ENCODE measurements at places on chromosomes 13 and 19.

GRCh38 chr19:3649888-3650287, 23.3 kb upstream of the CACTIN start:
- no peak for DNase-seq

- peak; percentile 11 for DNase-seq
These were observed 68.2 kb downstream of the RASL11A start for GRCh38 chr13:27338816-27339215.

- DNase-seq: peak; percentile 13
These were observed 3.6 kb upstream of the A1BG start for GRCh38 chr19:58356766-58357480.

DNA sequence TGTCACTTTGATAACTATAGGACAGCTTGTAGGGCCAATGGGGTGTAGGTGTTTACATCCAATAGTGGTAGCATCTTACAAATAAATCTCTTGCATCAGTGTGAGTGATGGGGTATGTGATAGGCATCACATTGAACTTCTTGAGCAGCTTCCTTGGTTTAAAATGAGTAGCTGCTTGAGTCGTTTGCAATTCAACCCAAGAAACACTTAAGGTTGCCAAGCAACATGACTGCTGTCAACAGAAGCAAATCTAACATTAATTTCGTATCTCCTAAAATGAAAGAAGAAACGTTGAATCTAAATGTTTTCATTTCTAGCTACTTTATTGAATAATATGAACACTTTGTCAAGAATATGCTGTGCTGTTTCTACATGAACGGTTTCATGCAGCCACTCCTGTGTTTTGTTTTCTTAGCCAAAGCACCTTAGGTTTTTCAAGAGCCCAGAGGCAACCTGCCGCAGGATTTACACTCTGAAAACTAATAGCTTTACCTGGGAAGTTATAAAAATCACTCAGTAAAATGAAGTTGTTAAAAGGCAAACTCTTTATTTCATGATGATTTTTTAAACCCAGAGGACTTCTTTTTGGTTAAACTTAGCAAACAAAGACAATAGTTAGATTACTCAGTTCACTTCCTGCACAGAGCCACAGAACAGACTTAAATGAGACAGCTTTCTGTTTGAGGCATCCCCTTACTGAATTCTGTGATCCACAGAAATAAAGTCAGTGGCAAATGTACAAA, 305.2 kb downstream of the MTUS2 start:
- DNase-seq: no peak

DNA sequence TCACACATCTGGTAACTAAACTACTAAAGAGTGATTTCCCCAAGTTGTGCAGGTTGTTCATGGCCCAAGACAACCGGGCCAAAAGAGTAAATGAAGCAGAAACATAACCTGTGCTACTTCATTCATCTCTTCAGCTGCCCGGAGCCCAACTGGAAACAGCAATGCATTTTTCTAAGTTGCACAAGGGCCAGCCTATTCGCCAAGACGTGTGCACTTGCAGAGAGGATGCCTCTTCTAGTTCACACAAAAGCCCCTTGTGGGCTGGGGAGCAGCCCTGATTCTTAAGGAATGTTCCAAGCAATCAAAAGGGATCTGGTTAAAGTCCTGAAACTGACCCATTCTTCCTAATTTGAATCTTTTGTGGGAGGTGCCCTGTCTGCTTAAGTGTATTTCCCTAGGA, 275.8 kb downstream of the SHISA2 start:
- no peak for DNase-seq

- DNase-seq: no peak
These were observed 77.0 kb downstream of the STARD13 start for GRCh38 chr13:33208290-33209220.

DNA sequence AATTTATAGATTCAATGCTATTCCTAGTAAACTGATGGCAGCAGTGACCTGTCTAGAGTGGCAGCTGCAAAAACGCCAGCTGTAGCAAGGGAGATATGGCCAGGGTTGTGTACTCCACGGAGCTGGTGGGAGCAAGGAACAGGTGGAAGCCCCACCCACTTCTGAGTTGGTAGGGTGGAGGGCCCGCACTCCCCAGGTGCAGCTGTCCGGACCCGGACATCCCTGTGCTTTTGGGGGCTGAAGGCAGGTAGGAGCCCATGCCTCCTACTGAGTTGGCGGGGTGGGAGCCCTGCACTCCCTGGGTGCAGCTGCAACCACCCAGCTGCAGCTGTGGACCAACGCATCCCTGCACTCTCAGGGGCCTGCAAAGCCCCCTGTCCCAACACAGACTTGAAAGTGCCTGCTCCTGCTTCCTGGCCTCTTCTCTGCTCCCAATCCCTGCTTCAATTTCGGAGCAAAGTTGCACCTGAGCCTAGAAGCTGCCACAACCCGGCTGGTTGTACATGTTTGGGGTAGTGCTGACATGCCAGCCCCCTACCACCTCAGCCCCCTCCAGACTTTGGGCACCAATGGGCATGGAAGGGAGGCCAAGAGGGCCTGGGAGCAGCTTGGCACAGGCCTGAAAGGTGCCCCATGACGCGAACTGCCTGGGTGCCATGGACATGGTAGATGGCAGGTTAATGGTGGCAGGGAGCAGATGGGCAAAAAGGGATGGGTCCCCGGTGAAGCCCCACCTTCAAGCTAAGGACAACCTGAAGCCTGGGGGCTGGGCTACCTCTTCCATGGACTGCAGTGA, 19.8 kb downstream of the UGGT2 start:
- no peak for DNase-seq

DNA sequence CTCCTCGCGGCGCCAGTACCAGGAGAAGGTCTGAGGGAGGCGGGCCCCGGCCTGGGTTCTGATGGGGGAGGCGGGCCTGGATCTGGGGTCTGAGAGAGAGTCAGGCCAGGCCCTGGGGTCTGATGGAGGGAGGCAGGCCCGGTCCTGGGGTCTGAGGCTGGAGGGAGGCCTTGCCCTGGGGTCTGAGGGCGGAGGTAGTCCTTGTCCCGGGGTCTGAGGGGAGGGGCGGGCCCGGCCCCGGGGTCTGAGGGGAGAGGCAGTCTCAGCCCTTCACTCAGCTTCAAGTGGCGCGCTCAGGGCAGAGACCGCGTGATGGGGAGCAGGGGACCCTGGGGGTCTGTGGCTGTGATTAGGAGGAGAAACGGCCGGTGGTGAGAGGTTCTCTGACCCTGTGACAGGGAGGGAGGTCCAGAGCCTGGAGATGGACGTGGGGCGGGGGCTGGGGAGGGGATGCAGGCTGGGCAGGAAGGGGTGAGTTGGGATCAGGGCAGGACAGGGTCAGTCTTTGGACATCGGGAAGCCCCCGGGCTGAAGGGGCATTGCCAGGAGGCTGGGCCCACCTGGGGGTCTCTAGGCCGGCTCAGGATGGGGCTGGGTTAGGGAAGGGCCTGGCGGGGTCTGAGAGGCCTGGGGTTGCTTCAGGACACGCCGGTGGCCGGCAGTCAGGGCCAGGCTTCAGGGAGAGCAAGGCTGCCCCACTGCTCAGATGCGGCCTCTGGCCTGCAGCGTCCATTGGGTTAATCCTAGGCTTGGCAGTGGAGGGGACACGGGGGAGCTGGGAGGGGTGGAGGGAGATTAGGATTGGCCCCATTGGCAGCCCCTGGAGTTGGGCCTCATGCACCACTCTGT, 18.7 kb downstream of the HCN2 start:
- DNase-seq: no peak

- DNase-seq: no peak
These were observed 50.6 kb downstream of the KLF5 start for GRCh38 chr13:73109288-73109899.

DNA sequence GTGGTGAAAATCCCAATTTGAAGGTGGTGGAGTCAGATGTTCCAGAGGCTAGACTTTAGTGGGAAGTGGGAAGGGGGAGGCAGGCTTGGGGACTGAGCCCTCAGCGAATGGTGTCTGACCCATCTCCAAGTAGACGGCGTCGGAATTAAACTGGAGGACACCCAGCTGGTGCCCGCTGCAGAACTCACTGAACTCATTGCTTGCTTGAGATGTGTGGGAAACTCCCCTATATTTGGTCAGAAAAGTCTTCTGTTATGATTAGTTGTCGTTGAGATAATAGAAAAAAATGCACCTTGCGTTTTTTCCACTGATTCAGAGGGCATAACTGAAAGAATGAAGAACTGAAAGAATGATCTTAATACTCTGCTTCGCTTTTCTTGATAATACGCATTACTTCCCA, 871 bp upstream of the ZNF583 start:
- DNase-seq: no peak

DNA sequence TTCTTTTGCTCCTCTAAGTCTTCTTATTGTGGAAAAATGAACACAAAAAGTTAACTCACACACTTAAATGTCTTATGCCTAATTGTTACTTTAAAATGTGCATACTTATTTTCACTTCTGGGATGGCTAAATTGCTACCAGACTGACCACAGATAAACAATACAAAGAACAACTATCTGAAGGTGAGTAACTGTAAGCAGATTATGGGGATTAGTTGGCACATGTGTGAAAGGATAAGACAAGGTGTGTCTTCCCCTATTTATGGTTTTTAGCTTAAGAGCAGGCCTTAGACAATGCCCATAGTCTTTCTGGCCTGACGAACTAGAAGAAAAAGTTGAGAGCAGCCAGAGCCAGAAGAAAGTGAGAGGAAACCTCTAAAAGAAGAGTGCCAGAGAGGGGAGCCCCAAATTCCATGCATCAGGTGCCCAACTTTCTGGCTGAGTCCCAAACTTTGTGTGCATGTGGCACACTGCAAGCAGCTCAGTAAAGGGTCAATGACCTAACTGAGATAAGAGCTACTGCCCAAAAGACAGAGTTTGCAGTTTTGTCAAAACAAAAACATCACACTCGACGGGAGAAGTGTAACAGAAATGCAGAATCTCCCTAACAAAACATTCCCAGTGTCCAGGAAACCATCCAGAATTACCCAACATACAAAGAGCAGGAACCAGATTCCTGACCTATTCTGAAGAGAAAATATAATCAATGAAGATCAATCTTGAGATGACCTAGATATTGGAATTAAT, 375.4 kb downstream of the KCNRG start:
- DNase-seq: no peak

DNA sequence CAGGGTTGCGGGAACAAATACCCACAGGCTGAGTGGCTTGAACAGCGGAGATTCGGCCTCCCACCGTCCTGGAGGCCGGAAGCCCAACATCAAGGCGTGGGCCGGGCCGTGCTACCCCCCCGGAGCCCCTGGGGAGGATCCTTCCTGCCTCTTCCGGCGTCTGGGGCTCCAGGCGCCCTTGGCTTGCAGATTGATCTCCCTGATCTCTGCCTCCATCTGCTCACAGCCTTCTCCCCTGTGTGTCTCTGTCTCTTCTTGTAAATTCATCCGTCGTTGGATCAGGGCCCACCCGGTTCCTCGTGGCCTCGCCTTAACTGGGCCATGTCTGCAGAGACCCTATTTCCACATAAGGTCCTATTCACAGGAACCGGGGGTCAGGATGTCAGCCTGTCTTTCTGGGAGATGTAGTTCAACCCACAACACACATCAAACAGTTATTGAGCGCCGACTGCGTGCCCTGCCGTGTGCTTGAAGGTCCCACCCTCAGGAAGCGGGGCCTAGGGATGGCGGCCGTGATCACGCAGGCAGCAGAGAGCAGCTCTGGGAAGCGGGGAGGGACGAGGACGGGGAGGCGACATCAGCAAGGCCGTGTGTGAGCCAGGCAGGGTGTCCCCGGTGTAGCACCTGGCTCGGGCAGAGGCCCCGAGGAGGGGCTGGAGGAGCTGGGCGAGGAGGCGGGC, 21.3 kb downstream of the HCN2 start:
- peak; percentile 90 for DNase-seq

- no peak for DNase-seq
These were observed 10.8 kb downstream of the SOX21 start for GRCh38 chr13:94701313-94702180.

- no peak for DNase-seq
These were observed 7.9 kb downstream of the DCAF15 start for GRCh38 chr19:13959962-13960862.

GRCh38 chr13:99894840-99895443, 76.6 kb downstream of the ZIC5 start:
- no peak for DNase-seq

DNA sequence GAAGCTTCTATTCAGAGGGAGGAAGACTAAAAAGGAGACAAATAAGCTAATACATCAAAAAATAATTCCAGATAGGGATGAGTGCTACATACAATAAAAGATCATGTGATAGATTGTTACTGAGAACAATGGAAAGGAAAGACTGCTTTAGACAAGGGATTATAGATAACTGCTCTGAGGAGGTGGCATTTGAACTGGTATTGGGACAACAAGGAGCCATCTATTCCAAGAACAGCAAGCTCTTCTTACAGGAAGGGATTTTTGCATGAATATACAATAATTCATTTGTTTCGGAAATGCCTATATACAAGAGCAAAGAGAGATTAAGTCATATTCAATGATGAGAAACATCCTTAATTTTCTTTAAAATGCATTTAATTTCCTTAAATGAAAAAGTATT, 540.5 kb upstream of the KLF12 start:
- DNase-seq: no peak

- peak; percentile 81 for DNase-seq
These were observed 36.7 kb upstream of the CD177 start for GRCh38 chr19:43316591-43317319.

DNA sequence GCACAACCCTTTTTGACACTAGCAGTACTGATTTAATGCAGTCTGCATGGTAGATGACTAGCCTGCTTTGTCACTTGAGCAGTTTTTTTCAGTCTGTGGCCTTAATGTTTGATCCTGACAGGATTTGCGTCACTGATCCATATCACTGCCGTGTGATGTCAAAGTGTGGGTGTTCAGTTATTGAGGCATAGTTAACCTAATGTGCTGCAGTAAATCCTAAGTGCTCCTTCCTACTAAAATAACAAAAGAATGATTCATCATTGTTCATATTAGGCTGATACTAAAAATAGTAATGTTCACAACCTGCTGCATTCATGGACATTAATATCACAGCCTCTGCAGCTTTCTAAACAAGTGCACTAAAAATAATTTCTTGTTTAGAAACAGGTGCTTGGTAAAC, 121.9 kb upstream of the MLNR start:
- DNase-seq: peak; percentile 93

DNA sequence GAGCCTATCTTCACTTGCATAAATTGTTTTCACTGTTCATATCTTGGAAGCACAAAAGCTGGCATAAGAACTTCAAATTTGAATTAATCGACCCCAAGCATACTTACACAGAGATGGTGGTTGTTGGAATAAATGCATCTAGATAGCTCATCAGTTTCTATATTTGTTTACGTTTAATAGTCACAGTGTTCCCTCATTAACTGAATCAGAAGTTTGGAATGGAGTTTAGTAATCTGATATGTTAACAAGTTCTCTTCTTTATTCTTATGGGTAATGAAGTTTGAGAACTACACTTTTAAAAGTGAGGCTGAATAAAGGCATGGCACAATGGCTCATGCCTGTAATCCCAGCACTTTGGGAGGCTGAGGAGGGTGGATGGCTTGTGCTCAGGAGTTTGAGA, 886.7 kb upstream of the PCDH20 start:
- DNase-seq: no peak

- no peak for DNase-seq
These were observed 39.9 kb downstream of the MRPL57 start for GRCh38 chr13:21216332-21216731.

- DNase-seq: no peak
These were observed 302.9 kb downstream of the LMO7 start for GRCh38 chr13:75938811-75939560.

- DNase-seq: no peak
These were observed 844.9 kb upstream of the SLITRK5 start for GRCh38 chr13:86826232-86826631.
